ENCODE measurements at places on chromosomes 1 and 21. TPM values are rescaled to one million over a fixed set of nuclear protein-coding genes. Genes with fewer than 3 reads are reported as not detected.

Gene ENAH
- 62.4 TPM for total RNA-seq

Gene TFF2
- not detected for total RNA-seq

DNA sequence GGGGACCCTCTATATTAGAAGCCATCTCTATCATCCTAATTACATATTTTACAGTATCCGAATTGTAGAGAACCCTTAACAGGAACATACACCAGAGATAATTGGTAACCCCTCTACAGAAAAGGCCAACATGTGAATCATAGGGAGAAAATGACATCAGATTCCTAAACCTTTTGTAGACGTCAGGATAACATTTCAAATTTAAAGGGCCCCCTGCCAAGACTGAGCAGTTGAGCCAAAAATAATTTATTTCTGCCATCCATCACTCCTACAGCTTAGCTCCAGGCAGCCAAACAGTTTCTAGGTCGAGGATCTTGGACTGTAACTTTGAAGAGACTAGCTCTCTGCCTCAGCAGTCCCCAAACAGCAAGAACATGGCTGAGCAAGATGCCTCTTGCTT, 21.2 kb downstream of the ZNF697 start:
- DNase-seq = no peak

- DNase-seq = no peak
Measured at GRCh38 chr1:4745560-4745959, 91.2 kb downstream of the AJAP1 start.

DNA sequence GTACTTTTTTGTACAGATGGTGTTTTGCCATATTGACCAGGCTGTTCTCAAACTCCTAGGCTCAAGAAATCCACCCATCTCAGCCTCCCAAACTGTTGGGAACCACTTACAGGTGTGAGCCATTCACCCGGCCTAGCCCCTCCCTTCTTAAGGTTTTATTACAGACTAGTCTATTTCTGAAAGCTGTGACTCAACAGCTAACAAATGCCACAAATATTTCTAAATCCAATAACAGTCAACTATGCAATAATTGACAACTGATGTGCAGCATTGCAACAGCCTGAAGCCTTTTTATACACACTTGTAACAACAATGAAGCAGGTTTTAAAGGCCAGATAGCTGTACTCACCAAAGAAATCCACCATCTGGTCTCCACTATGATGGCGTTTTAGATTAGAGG, 51.4 kb downstream of the GRIK1 start:
- no peak for DNase-seq

DNA sequence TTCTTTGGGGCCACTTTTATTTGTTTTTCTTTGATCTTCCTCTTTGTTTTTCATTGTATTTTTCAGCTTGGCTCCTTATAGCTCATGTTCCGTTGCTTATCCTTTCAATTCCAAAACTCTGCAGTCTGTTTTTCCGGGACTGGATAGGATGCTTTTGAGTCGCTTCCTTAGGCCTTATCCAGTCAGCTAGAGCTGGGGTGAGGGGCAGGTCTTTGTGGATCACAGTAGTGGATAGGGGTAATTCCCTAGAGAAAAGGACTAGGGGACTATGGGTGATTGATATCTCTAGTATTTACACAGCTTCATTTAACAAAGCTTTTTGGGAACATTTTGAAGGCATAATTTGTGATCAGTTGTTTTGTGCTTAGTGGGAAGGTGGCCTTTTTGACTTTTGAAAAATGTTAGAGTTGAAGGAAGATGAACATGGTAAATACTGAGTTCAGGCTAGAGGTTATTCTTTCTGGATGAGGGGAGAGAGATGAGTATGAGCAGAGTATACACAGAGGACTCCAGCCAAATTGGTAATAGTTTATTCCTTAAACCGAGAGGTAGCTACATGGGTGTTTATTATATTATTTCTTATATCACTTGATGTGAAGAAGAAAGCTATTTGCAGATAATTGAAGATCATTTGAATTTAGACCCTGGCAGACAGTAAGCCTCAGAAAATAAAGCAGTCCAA, 22.5 kb downstream of the CEP350 start:
- no peak for DNase-seq

DNA sequence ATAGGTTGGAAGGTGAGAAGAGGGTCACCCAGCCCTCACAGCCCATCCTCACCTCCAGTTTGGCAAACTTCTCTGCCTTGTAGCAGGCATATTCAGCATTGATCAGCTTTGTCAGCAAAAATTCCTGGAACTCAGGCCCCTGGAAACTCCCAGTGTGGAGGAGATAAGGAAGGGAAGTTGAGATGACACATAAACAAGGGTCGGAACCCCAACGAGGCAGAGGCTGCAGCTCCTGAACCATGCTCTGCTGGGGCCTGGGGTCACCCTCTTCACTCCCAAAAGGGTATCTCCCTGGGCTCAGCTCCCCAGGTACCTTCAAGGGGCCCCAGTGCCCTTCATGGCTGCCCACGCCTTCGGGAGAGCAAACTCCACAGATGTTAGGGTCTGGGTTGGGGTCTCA, 60.4 kb downstream of the RAP1GAP start:
- no peak for DNase-seq

GRCh38 chr1:66375125-66375524, 158.8 kb upstream of the SGIP1 start:
- no peak for DNase-seq
